ENCODE measurements at places on chromosomes 13 and 19.

- no peak for DNase-seq
These were observed 476 bp downstream of the TYK2 start for GRCh38 chr19:10379880-10380312.

DNA sequence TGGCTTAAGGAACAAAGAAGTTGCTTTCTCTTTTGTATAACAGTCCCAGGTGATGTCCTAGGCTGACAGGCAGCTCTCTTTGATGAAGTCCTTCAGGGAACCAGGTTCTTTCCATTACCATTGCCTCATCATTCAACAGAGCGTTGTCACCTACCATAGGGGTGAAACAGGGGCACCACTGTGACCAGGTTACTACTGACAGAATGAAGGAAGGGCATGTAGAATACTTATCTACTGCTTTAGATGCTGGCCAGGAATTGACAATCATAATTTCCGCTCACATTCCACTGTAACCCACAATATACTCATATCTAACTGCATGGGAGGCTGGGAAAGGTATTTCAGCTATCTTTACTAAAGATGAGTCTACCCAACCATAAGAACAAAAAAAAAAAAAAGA lies 148.0 kb upstream of the FNDC3A start:
- DNase-seq, result no peak

DNA sequence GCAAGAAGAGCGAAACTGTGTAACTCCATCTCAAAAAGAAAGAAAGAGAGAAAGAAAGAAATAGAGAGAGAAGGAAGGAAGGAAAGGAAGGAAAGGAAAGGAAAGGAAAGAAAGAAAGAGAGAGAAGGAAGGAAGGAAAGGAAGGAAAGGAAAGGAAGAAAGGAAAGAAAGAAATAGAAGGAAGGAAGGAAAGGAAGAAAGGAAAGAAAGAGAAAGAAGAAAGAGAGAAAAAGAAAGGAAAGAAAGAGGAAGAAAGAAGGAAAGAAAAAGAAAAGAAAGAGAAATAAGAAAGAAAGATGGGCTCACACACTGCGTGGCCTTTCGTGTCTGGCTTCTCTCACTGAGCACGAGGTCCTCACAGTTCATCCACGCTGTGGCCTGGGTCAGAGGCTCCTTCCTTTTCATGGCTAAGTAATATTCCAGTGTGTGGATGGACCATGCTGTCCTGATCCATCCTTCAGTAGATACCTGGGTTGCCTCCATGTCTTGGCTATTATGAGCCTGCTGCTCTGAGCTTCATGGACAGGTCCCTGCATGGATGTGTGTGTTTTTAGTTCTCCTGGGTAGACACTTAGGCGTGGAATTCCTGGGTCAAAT lies 67.4 kb upstream of the NFIC start:
- no peak for DNase-seq

GRCh38 chr19:52296773-52297600 lies at the start of gene ZNF480:
Gene ZNF480 (plus strand): TSS chr19:52297169. CDS start chr19:52300413, 3,244 bp downstream.
- DNase-seq, result peak; percentile 74

DNA sequence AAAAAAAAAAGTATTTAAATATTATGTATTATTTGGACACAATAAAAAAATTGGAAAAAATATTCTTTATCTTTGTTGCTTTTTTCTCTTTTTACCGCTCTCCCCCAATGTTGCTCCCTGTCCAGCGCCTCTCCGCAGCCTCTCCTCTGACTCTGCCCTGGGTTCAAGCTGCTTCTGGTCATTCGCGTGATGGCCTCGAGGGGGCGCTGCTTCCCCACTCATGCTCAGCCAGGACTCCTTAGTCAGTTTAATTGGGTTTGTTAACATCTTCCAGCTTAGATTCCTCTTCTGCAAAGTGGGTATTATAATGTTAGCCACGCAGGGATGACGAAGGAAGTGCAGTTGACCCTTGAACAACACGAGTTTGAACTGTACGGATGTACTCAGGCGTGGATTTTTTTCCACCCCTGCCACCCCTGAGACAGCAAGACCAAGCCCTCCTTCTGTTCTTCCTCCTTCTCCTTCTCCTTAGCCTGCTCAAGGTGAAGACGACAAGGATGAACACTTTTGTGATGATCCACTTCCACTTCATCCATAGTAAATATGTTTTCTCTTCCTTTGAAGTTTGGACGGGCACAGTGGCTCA lies 4.9 kb upstream of the NWD1 start:
- peak; percentile 64 for DNase-seq

DNA sequence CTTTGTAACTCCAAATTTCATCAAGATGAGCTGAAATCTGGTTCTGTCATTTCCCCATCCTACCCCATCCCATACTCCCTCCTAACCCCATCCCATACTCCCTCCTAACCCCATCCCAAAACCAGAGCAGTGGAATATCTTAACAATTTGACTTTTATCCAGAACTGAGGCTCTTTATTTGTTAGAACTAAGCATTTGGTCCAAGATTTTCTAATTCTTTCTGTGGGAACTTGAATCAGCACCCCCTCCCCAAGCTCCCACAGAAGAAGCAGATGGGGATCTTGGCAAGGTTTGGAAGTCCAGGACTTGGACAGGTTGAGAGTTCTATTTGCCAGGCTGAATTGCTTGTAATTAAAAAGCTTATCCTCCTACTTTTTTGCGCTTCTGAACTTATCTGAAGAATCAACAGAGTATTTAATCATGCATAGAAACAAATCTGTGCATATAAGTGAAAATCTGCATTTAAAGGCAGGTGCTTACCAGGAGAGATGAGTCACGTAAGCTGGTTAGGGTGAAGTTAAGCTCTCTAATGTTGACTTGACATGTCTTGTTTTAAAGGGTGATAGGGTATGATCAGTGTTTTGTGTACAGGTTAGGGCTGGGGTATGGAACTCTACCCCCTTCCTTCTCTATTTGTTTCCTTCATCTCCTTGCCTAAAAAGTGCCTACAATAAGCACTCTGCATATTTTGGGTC lies 111.1 kb downstream of the COG6 start:
- no peak for DNase-seq

DNA sequence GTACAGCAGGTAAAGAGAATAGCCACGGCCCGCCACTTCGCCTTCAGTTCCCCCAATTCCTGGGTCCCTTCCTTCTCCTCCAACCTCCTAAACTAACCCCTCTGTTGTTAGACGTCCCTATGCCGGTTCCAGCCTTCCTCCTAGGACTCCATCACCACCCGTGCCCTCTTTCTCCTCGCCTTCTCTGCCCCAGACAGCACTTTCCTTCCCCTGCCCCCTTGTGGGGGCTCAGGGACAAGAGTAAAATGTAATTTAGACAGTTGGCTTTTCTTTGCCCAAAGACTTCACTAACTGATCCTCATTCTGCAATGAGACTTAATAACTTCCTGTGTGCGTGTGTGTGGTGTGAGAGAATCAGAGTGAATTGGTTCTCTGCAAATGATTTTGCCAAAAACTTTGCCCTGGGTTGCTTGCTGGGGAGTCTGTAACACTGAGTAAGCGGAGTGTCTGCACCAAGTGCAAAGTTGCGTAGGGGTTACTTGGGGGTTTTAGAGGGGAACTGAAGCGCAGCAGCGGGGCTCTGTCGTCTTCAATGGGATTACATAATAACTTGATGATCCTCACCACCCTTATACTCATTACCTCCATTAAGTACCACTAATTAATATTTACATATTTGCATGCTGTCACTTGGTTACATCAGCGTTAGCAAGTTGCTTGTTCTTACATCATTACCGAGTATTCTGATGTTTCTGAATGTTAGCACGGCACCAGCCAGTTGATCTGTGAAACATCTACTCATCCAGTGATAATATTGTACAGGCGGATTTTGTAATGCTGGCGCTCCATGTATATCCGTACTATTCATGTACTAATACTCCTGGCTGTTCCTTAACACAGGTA lies 19.9 kb upstream of the SGCG start:
- DNase-seq, result no peak

DNA sequence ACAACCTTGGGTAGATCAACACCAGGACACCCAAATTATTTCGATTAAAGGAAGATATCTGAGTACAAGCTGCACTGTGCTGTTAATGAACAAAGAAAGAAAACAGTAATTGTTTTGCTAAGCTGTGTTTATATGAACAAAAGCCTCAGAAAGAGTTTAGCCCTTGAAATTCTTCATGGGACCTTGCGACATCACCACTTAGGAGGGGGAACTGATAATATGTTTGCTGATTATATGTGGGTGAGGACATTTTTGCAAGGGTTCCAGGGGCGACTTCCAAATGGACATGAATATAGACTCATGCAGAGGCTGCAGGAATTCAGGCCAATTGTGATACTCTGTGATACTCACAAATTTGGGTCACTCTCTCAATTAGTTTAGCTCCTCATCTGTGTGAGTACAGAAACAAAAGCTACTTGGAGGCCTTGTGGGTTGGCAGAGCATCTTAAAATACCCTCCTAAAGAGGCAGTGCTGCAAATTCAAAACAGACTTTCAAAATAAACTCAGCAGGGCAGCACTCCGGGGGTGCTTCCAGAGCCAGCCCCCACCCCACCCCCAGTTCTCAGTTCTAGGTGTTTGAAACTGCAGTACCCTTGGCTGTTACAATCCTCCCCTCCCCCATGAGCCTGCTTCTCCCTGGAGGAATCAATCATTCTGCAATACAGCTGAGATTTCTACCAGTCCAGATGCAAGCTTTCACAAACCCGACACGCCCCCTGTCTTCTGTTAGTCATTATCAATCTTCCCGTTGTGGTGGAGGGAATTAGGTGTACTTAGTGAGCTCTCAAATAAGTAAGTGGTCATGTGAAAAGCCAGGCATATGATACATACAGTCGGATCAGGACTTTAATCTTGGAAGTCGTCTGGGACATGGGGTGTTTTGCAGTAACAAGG lies 97.0 kb upstream of the MBNL2 start:
- DNase-seq, result no peak

DNA sequence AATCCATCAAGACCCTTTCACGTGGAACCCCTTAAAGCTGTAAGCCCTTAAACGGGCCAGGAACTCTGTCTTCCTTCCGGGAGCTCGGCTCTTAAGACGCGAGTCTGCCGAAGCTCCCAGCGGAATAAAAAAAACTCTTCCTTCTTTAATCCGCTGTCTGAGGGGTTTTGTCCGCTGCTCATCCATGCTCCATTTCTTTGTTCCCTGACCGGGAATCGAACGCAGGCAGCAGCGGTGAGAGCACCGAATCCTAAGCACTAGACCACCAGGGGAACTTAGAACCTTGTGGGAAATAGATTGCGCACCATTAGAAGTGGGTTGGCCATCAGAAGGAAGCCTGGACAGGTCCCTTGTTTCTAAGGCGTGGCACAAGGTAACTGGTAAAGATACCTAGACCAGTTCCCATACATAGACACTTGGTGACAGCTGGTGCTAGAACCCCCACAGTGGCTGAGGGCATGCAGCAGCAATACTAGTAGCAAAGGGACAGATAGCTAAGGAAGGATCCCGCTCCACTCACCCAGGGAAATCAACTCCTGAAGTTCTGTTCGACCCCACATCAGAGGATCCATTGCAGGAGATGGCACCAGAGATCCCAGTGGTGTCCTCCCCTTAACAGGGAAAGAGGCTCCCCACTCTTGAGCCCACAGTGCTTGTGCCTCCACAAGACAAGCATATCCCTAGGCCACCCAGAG lies 1.5 kb upstream of the RGCC start:
- no peak for DNase-seq

GRCh38 chr19:8323781-8324185 lies 2.5 kb downstream of the RPS28 start:
- DNase-seq, result no peak

GRCh38 chr13:18212873-18213272 lies 968.8 kb downstream of the TUBA3C start:
- DNase-seq, result no peak

DNA sequence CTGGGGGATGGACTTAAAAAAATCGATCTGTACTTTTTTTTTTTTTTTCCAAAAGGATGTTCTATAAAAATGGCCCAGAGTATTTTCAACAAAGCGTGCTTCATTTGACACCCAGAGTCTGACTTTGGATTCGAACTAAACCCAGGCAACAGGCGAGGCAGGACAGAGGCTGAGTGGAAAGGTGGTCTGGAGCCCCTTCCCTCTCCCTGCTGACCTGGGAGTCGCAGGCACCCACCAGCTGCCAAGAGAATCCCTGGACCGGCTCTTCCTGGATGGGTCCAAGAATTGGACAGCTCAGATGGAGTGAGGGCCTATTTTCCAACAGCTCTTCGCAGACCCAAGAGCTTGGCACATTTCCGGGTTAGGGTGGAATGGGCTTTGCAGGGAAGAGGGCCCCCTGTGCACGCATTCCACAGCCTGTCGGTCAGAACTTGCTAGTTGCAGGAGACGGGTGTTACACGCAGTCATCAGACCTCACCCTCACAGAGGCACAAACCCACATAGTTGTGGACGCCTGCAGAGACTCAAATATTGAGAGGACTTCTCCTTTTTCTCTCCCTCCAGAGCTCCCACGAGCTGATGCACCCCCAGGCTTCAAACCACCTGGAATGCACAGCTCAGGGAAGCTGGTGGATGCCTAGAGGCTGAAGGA lies 15.2 kb downstream of the KCTD15 start:
- no peak for DNase-seq

DNA sequence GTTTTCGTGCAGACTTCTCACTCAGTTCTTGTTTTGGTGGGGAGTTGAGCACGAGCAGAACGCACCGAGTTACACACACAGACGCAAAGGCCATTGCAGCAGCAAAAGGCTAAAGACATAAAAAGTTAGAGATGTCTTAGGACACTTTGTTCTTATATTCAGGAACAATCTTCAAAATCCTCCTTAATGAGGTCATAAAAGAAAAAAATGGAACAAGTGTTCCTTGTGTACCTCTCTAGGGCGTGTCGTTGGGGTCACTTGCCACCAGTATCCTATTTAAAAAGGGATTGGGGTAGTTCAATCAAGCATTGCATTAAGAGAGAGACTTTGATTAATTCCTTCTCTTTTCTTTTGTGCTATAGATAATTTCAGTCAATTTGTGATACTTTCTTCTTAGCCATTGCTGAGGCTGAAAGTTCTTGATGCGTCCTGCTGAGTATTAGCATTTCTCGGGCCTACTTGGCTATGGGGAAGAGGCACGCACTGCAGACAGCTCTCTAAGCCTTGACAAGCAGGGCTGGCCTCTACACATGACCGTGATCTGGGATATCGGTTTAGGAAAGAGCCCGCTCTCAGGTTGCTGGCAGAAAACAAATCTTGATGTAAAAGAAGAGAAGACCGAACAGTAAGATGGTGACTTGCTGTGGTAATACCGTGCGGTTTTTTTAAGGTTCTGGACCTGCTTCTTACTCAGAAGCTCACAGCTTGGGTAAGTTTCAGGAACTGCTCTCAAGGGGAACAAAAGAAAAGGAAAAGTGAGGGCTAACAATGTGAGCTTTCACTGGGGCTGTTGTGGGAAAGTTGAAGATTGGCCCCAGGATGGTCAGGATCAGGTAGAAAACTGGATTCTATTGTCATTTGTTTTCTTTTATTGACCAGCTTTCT lies 223.6 kb downstream of the TM9SF2 start:
- DNase-seq, result no peak

DNA sequence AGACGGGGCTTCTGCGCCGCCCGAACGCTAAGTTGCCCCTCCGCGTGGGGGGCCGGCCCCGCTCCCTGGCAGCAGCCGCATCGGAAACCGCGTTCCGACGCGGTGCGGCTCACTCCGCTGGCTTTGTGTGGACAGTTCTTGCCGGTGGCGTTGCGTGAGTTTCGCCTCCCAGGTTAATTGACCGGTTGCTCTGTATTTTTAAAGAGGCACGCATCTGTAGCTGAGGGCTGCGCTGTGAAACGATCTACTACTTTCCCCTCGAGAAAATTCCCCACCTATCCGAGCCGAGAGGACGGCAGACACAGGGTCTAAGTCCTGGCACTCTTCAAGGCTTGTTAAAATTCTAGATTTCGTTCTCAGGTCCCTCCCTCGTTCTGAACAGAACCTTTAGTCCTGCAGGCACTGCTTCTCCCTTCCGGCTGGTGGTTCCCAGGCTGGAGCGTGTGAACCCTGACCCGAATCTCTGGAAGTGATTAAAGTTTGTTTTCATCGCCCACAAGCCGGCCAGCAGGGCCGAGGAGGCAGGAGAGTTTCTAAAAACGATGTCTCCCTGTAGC lies 933 bp downstream of the ARHGEF7 start:
- no peak for DNase-seq

Data from HL-60 (cell line).